Cardiac fibroblast (primary cell): ENCODE measurements at places on chromosomes 16 and 17.

- no peak for DNase-seq
Measured at GRCh38 chr17:74485841-74486240, 19.4 kb downstream of the CD300A start.

GRCh38 chr17:64687961-64688360, 25.9 kb upstream of the SMURF2 start:
- DNase-seq = peak; percentile 36

DNA sequence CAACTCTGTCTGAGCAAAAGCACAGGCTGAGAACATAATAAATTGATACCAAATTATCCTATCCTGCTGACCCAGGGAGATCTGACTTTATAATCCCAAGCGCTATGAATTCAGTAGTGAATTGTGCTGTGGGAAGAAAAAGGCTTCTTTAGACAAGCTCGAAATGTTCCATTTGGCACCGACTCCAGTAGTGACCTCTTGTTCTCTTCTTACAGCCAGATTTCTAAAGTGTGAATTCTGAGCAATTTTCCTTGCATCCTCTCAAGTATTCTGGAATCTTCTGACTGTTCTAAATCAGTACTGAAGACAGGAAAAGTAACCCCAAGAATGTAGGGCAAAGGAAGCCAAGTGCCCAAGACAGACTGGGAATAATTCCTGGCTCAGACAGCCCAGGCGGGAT, 58.2 kb downstream of the CDYL2 start:
- no peak for DNase-seq

- DNase-seq = peak; percentile 17
Measured at GRCh38 chr17:27265333-27265732, 28.6 kb upstream of the WSB1 start.

- no peak for DNase-seq
Measured at GRCh38 chr17:49944273-49944870, 24.6 kb upstream of the DLX4 start.

DNA sequence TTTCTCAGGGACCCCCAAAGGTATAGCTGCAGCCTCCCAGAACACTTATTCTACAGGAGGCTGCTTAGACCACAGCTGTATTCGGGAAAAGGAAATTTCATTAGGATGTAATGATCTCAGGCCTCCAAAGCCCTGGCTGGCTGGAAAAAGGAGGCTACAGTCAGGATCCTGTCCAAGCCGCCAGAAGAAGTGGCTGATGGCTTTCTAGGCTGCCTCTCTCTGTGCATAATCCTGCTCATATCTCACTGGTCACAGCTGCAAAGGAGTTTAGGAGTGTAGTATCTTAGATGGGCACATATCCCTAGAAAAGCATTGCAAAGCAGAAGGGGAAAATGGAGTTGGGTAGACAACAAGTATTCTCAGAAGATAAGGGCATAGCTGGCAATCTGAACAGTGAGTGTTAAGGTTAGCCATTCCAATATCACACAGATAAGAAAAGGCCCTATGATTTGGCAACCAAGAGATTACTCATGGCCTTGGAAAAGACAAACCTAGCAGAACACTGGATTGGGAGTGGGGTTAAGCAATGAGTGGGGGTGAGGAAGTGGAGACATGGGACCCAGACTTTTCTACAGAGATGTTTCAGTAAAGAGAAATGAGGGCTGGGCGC, 26.0 kb upstream of the PRKCA start:
- peak; percentile 51 for DNase-seq

- peak; percentile 83 for DNase-seq
Measured at GRCh38 chr17:20114466-20114865, 105.3 kb downstream of the SPECC1 start.

GRCh38 chr17:876272-876671, 94.1 kb downstream of the MRM3 start:
- no peak for DNase-seq

DNA sequence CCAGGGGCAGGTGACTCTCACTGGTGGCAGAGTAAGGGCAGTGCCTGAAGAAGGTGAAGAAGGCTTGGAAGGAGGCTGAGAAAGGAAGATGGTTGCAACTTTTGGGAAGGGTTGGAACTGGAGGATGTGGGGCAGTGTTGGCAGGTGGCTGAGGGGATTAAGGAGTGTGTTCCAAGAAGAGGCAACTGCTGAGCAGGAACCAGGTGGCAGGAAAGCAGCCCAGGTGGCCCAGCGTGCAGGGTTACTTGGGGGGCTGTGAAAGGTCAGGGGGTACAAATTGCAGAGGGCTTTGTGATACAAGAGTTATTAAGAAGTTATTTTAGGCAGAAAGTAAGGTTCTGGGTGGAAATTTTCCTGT, 28.6 kb downstream of the WSCD1 start:
- DNase-seq = no peak

- DNase-seq = peak; percentile 55
Measured at GRCh38 chr16:89623511-89624261, 10.2 kb downstream of the DPEP1 start.

DNA sequence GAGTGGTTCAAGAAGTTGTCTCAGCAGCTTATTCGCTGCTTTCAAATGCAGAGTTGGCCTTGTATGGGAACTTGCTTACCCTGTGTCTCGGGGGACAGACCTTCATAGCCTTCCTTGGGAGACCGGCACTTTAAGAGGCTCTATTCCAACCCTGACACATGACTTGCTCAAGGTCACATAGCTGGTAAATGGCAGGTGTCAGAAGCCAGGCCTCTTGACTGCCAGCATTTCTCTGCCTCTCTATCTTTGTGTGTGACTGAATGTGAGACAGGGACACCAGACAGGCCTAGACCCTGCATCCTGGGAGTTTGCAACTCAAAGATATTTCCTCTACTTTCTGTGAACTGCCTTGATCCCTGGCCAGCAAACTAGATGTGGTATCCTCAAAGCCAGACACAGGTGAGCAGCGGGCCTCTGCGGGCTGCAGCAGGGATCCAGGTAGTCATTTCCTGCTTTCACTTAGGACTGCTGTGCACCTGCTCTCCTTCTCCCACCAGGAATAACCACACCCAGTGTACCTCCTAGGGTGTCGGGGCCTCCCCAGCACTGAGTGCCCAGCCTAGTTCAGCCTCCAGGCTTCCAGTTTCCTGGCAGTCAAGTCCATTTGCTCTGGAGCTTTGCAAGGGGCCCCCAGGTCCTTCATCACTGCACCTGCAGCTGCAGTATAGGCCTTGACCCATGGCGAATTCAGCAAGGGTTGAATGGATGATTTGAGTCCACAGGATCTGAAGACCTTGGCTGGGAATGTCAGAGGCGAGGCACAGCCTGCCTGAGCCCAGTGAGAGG, 116.6 kb upstream of the TNRC6C start:
- DNase-seq = no peak

DNA sequence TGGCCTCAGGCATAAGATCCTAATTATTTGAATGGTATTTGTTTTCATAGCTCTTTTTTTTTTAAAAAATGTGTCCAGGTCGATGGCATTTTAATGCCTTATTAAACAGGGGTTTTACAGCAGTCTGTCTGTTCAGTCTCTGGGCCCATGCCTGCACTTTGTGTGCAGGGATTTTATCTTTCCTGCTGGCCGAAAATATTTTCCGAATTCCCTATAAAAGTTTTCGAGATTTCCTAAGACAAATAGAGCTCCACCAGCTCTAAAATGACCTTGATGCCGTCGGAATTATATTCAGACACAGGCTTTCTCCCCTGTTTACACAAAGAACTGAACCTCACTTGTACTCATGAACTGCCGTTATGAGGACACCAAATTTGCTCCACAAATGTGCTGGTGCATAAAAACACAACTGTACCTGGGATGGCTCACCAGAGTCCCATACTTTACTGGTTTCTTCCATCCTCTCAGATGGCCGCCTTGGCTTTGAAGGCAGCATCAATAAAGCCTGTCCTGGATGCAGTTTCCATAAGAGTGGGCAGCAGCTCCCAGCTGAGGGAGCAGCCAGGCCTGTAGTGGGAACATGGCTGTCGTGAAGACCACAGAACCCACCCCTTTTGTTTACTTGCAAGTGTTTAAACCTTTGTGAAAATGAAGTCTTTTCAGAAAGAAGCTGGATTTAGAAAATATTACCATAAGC, 44.9 kb downstream of the TBX4 start:
- DNase-seq = no peak

- DNase-seq = no peak
Measured at GRCh38 chr16:89357055-89357816, 133.1 kb downstream of the ANKRD11 start.

DNA sequence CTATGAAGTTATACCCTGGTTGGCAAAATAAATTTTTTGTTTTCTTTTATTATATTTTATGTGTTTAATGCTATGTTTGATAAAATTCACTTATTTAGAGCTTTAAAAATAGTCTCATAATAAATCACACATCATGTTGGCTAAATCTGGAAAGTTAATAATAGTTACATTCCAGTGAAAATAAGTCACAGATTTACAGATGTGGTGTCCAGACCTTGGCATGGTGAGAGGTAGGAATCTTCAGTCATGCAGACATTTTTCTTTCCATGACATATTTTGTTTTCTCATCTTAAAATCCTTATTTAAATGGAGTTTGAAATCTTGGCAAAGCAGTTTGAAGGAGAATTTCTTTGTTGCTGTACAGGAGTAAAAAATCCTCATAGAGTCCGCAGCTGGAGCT, 48.1 kb upstream of the GOSR1 start:
- DNase-seq = peak; percentile 65

- DNase-seq = no peak
Measured at GRCh38 chr17:50596191-50597037, 35.9 kb downstream of the CACNA1G start.

GRCh38 chr17:44004761-44005526, 522 bp downstream of the NAGS start:
- no peak for DNase-seq

GRCh38 chr17:35918665-35919064, 11.9 kb downstream of the RDM1 start:
- no peak for DNase-seq

DNA sequence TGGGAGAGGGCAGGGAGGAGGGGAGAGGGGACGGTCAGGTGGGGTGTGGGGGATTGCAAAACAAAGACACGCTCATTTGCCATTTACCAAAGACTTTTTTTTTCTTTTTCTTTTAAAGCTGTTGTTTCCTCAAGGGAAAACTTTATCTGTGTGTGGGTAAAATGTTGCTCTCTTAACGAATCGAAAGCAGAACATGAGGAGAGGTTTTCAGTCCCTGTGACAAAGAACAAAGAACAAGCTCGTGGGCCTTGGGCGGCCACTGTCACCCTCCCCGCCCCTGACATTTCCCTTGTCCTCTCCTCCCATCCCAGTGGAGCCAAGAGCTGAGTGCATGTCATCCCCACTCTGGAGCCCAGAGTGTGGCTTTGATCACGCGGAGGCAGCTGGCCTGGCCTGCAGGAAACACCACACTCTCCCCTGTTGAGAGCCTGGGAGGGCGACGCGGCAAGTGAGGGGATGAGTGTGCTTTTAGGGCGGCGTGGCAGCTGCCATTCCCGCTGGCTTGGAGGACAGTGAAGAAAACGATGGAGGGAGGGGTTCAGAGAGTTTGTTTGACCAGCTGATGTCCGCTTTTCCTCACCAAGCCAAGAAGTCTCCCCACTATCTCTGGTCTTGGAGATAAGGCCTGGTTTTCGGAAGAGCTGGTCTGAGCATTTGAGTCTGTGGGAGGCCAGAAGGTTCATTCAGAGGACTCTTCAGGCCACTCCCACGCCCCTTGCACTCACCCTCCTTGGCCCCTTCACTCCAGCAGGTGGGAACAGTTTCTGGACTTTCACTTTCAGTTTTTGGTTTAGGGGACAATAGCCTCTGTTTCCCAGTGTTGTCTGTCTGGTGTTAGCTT, 11.4 kb downstream of the CCR7 start:
- DNase-seq = peak; percentile 91

GRCh38 chr17:79141578-79142355, 67.1 kb downstream of the ENGASE start:
- no peak for DNase-seq

DNA sequence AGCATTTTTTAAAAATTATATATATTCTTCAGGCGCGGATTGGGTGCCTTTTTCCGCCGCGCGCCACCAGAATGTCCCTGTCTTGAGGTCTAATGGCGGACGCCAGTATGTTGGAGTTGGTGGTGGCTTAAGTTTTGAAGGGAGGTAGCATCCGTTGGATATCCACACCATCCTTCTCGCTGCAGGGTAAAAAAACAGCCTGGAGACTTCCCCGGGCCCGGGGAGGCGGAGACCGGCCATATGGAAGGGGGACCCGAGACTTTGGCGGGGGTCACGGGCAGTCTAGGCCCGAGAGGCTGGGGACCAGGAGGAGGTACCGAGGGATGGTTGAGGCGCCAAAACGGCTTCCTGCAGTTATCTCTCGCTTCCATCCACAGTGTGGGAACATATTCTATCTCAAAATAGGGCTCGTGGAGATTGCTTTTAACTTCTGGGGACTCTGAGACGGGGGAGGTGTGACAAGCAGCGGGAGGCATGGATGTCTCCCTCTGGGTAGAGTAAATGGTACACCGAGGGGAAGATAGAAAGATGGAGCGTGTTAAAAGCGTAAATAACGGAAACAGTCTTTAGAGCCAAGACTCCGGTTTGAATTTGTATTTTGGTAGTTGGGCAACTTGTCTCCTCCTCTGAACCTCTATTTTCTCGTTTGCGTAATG, at the start of gene SF3B3:
Gene SF3B3 (plus strand): TSS at position 74 of the 656 bp plus-strand sequence. CDS start 2,841 bp downstream, outside the sequence.
- no peak for DNase-seq

- no peak for DNase-seq
Measured at GRCh38 chr17:7437950-7438614, 1.2 kb upstream of the FGF11 start.

- peak; percentile 75 for DNase-seq
Measured at GRCh38 chr17:7380321-7380720, 568 bp upstream of the TNK1 start.

- DNase-seq = no peak
Measured at GRCh38 chr16:23227529-23227928, 45.0 kb downstream of the SCNN1G start.

- DNase-seq = no peak
Measured at GRCh38 chr16:87701505-87701921, 64.3 kb downstream of the KLHDC4 start.

- peak; percentile 71 for DNase-seq
Measured at GRCh38 chr16:46929378-46930332, 43.8 kb downstream of the DNAJA2 start.

DNA sequence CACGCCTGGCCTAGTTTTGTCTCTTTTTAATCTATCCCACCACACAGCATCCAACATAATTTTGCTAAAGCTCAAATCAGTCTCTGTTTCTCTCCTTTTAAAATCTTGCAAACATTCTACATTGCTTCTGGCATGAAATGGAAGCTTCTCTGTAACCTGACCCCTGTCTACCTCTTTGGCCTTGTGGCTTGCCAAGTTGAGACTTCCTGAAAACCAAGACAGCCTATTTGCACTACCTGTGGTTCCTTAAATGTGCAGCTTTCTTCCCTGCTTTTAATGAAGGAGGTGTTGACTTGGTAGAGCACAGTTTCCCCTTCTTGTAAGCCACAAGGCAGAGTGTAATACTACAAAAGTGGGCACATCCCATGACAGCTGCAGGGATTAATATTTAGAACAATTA, 6.0 kb upstream of the CCL3 start:
- no peak for DNase-seq
